ENCODE measurements at places on chromosomes 1 and 21. TPM values are rescaled to one million over a fixed set of nuclear protein-coding genes. Genes with fewer than 3 reads are reported as not detected.

The LHX8 gene
- polyA plus RNA-seq, result not detected

The PRR9 gene
- 2.6 TPM for polyA plus RNA-seq

GRCh38 chr1:46223472-46223943, 20.4 kb downstream of the LURAP1 start:
- no peaks in the 10 kb centered on the region for H3K27me3 ChIP-seq
- peaks cover 15% of the 10 kb centered on the region for H3K4me1 ChIP-seq
- peak; percentile 72 for DNase-seq

GRCh38 chr1:214475746-214476145, 75.7 kb downstream of the PTPN14 start:
- no peak for DNase-seq
- H3K4me3 ChIP-seq, result peak overlapping the region; percentile 70
- H3K27me3 ChIP-seq, result no peaks in the 10 kb centered on the region
- no peaks in the 10 kb centered on the region for H3K36me3 ChIP-seq
- H3K27ac ChIP-seq, result peak overlapping the region; percentile 100

DNA sequence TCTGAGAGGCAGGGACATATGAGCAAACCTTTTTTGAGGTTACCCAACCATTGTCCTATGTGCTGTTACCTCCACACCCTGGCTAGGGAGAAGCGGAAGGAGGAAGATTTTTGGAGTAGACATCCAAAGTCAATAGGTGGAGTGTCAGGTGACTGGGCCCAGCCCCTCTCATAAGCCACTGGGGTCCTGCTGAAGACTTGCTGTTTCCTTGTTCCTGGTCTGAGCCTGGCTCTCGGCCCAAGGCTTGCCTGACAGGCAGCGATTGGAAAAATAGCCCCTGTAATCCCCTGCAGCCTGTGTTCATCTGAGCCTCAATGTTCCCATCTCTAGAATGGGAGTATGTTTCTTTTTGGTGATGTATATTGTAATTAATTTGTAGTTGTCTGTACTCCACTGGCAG, 6.9 kb upstream of the PIGR start:
- H3K27me3 ChIP-seq, result no peaks in the 10 kb centered on the region
- H3K4me1 ChIP-seq, result peaks cover 9% of the 10 kb centered on the region
- no peak overlapping the region for H3K27ac ChIP-seq
- no peaks in the 10 kb centered on the region for H3K36me3 ChIP-seq

- H3K27me3 ChIP-seq, result no peaks in the 10 kb centered on the region
- H3K36me3 ChIP-seq, result no peaks in the 10 kb centered on the region
- H3K4me1 ChIP-seq, result no peaks in the 10 kb centered on the region
- DNase-seq, result no peak
- no peak overlapping the region for H3K27ac ChIP-seq
These were observed 774.5 kb upstream of the NEGR1 start for GRCh38 chr1:73056826-73057225.

- H3K4me3 ChIP-seq, result no peak overlapping the region
- no peaks in the 10 kb centered on the region for H3K4me1 ChIP-seq
- no peaks in the 10 kb centered on the region for H3K27me3 ChIP-seq
- DNase-seq, result no peak
- H3K36me3 ChIP-seq, result no peaks in the 10 kb centered on the region
- no peak overlapping the region for H3K27ac ChIP-seq
These were observed 645.1 kb downstream of the ADGRL2 start for GRCh38 chr1:82445827-82446226.

- H3K4me1 ChIP-seq, result no peaks in the 10 kb centered on the region
- no peaks in the 10 kb centered on the region for H3K36me3 ChIP-seq
- DNase-seq, result no peak
These were observed 107.8 kb downstream of the EDEM3 start for GRCh38 chr1:184646824-184647223.

DNA sequence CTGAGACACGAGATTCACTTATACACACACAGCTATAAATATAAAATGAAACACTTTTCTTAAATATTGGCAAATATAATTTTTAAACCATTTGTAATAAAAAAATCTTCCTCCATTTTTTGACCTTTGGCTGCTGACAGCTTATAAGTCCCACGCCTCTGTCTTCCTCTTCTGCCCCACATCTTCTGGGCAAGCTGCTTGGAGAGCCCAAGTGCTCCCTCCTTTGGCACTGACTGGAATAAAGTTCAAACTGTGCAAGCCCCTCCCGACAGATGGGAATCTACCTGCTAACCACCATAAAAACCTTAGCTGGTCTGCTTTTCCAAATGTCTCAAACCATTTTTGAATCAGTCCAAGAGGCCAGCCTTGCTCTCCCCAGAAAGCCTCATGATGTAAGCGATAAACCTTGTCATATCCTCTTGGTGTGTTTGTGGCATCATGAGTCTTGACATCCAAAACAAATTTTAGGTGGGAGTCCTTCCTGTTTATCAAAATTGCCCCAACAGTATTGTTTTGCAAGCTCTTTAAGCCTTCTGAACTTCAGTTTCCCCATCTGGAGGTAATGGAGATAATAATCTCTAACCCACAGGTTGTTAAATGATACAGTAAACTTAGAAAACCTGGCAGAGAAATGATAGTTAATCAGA, 99.8 kb downstream of the SNX7 start:
- no peak overlapping the region for H3K27ac ChIP-seq
- no peaks in the 10 kb centered on the region for H3K27me3 ChIP-seq
- peaks cover 2% of the 10 kb centered on the region for H3K36me3 ChIP-seq
- no peaks in the 10 kb centered on the region for H3K4me1 ChIP-seq
- DNase-seq, result no peak

DNA sequence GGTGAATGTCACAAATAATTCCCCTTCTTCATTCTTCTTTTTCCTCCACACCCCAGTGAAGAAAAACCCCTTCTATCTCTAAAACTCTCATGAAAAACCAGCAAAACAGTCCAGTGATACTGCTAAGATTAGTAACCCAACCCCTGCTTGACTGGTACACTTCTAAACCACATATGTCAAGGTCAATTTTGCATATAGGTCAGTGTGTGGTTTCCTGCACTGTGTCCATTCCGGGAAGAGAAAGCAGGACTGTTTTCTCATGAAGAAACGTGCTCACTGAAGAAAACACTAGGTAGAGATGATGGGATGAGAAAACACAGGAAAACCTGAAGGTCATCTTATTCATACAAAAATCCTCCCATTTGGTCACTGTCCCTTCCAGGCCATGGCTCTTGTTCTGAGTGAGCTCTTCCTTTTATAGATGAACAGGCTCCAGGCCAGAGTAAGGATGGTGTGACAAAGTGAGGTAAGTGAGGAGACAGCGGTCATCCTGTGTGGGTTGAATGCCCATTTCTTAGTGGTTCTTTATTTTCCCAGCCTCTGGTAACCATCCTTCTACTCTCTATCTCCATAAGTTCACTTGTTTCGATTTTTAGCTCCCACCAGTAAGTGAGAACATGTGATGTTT, 122.7 kb downstream of the FASLG start:
- no peak for DNase-seq
- H3K4me3 ChIP-seq, result no peak overlapping the region
- no peaks in the 10 kb centered on the region for H3K27me3 ChIP-seq
- no peak overlapping the region for H3K27ac ChIP-seq
- H3K36me3 ChIP-seq, result no peaks in the 10 kb centered on the region

- H3K27me3 ChIP-seq, result no peaks in the 10 kb centered on the region
- H3K4me3 ChIP-seq, result no peak overlapping the region
- DNase-seq, result no peak
- no peaks in the 10 kb centered on the region for H3K4me1 ChIP-seq
- H3K36me3 ChIP-seq, result no peaks in the 10 kb centered on the region
These were observed 48.3 kb downstream of the IL23R start for GRCh38 chr1:67214420-67215174.

GRCh38 chr1:32048440-32048839, 24.3 kb upstream of the TMEM39B start:
- H3K4me1 ChIP-seq, result no peaks in the 10 kb centered on the region
- H3K4me3 ChIP-seq, result no peak overlapping the region
- H3K27ac ChIP-seq, result no peak overlapping the region
- no peaks in the 10 kb centered on the region for H3K27me3 ChIP-seq
- no peak for DNase-seq

DNA sequence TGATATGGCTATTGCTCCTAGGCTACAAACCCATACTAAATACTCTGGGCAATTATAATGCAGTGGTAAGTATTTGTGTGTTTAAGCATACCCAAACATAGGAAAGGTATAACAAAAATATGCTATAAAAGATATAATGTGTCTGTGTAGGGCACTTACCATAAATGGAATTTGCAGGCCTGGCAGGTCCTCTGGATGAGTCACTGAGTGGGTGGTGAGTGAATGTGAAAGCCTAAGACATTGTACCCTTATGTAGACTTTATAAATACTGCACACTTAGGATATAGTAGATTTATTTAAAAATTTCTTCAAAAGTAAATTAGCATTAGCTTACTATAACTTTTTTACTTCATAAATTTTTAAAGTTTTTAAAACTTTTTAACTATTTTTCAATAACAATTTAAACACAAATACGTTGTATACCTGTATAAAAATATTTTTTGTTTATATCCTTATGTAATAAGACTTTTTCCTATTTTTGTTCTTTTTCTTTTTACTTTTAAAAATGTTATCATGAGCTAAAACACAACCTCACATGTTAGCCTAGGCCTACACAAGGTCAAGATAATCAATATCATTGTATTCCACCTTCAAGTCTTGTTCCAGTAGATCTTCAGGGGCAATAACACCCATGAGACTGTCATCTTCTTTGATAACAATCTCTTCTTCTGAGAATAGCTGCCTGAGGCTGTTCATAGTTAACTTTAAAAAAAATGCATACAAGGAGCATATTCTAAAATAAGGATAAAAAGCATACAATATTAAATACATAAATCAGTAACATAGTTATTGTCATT, 306.3 kb upstream of the RGS18 start:
- DNase-seq, result no peak
- no peaks in the 10 kb centered on the region for H3K36me3 ChIP-seq
- H3K4me3 ChIP-seq, result no peak overlapping the region
- H3K4me1 ChIP-seq, result no peaks in the 10 kb centered on the region
- no peak overlapping the region for H3K27ac ChIP-seq
- H3K27me3 ChIP-seq, result no peaks in the 10 kb centered on the region

DNA sequence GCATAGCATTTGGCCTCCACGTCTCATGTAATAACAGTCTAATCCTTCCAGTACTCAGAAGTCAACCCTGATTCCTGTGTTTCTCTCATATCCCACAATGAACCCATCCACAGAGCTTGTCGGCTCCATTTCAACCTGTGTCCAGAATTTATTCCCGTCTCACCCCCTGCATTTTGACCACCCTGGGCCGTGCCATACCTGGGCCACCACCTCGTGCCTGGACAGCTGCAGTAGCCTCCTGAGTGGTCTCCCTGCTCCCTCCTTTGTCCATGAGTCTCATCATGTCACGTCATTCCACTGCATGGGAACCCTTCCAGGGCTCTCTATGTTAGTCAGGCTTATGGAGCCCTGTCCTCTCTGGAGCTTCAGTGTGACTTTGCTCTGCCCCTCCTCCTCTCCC, 670.6 kb downstream of the PTPRU start:
- no peaks in the 10 kb centered on the region for H3K36me3 ChIP-seq
- H3K4me1 ChIP-seq, result no peaks in the 10 kb centered on the region
- no peak for DNase-seq
- no peak overlapping the region for H3K27ac ChIP-seq
- H3K4me3 ChIP-seq, result no peak overlapping the region

GRCh38 chr1:68459091-68459490, 9.3 kb upstream of the RPE65 start:
- no peak for DNase-seq
- H3K36me3 ChIP-seq, result no peaks in the 10 kb centered on the region
- H3K27ac ChIP-seq, result no peak overlapping the region
- H3K27me3 ChIP-seq, result no peaks in the 10 kb centered on the region
- H3K4me1 ChIP-seq, result peaks cover 9% of the 10 kb centered on the region
